ENCODE measurements at places on chromosomes 4 and X.

DNA sequence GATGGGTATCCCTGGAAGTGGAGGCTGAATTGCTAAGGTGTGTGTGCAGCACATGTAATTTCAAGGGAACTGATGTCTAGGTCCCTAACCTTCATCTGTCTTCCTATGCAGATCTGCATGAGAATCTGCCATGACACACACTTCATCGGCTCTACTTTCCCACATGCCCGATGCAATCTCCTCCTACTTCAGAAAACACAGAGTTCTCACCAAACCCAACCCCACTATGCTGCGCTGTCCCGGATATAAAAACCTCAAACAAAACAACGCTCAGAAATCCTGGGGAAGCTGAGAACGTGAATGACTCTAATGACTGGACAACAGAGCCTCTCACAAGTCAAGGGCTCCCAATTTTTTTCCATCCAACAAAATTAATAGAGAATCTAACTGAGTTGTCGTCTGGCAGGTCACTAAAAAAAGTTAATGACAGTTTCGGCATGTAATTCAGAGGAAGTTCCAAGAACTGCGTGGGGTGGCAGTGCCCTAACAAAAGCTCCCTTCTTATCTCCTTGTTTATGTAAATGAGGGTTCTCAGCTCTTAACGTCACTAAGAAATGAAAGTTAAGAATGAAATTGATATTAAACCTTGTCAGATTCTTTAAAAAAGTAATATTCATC, 39.0 kb downstream of the STX18 start:
- H3K4me1 ChIP-seq, result peaks cover 4% of the 10 kb centered on the region
- peak overlapping the region; percentile 21 for H3K4me3 ChIP-seq
- H3K36me3 ChIP-seq, result no peaks in the 10 kb centered on the region
- H3K27me3 ChIP-seq, result no peaks in the 10 kb centered on the region
- no peak for DNase-seq
- H3K27ac ChIP-seq, result no peak overlapping the region

- no peak overlapping the region for H3K4me3 ChIP-seq
- H3K36me3 ChIP-seq, result no peaks in the 10 kb centered on the region
- H3K27ac ChIP-seq, result no peak overlapping the region
- H3K4me1 ChIP-seq, result no peaks in the 10 kb centered on the region
- DNase-seq, result no peak
- no peaks in the 10 kb centered on the region for H3K27me3 ChIP-seq
Measured at GRCh38 chr4:61805979-61806378, 605.9 kb downstream of the ADGRL3 start.

DNA sequence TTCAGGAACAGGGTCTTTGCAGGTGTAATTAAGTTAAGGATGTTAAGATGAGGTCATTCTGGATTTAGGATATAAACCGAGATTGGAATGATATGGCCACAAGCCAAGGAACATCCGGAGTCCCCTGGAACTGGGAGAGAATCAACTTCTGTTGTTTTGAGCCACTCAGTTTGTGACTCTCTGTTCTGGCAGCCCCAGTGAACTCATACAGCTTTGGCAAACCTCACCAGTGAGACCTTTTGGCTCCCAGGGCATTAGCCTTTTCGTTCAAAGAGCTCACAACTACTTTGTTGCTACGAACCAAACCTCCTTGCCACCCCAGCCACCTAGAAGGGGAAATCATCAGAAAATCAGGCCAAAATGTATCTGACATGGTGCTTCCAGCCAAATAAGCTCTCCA, 80.4 kb downstream of the MTMR1 start:
- H3K4me3 ChIP-seq, result no peak overlapping the region
- no peaks in the 10 kb centered on the region for H3K4me1 ChIP-seq
- no peaks in the 10 kb centered on the region for H3K36me3 ChIP-seq
- H3K27me3 ChIP-seq, result no peaks in the 10 kb centered on the region
- DNase-seq, result no peak
- H3K27ac ChIP-seq, result no peak overlapping the region

- H3K27me3 ChIP-seq, result no peaks in the 10 kb centered on the region
- no peak overlapping the region for H3K4me3 ChIP-seq
- H3K36me3 ChIP-seq, result no peaks in the 10 kb centered on the region
- H3K4me1 ChIP-seq, result no peaks in the 10 kb centered on the region
- no peak overlapping the region for H3K27ac ChIP-seq
Measured at GRCh38 chrX:132692526-132692925, 203.7 kb upstream of the MBNL3 start.

DNA sequence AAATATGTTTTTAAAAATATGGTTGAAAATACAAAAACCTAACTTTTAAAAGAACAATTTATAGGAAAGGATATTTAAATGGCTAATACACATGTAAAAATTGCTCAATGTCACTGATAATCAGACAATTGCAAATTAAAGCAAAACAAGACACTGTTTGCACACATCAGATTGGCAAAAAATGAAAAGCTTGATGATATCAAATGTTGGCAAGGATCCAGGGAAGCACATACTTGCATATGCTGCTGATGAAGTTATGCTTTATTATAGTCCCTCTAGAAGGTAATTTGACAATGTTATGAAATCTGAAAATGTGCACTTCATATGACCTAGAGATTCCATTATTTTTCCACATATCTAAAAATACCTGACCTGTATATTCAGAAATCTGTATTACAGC, 45.7 kb upstream of the EPGN start:
- H3K27me3 ChIP-seq, result no peaks in the 10 kb centered on the region
- no peaks in the 10 kb centered on the region for H3K36me3 ChIP-seq
- H3K4me3 ChIP-seq, result no peak overlapping the region
- no peak for DNase-seq

- no peaks in the 10 kb centered on the region for H3K36me3 ChIP-seq
- H3K4me3 ChIP-seq, result no peak overlapping the region
- no peak for DNase-seq
- no peaks in the 10 kb centered on the region for H3K27me3 ChIP-seq
- H3K4me1 ChIP-seq, result no peaks in the 10 kb centered on the region
Measured at GRCh38 chr4:16669036-16669435, 229.4 kb downstream of the LDB2 start.

- no peak overlapping the region for H3K27ac ChIP-seq
- DNase-seq, result no peak
- no peaks in the 10 kb centered on the region for H3K27me3 ChIP-seq
- H3K36me3 ChIP-seq, result peaks cover 14% of the 10 kb centered on the region
- no peak overlapping the region for H3K4me3 ChIP-seq
Measured at GRCh38 chrX:2495595-2495994, 5.2 kb downstream of the DHRSX start.

DNA sequence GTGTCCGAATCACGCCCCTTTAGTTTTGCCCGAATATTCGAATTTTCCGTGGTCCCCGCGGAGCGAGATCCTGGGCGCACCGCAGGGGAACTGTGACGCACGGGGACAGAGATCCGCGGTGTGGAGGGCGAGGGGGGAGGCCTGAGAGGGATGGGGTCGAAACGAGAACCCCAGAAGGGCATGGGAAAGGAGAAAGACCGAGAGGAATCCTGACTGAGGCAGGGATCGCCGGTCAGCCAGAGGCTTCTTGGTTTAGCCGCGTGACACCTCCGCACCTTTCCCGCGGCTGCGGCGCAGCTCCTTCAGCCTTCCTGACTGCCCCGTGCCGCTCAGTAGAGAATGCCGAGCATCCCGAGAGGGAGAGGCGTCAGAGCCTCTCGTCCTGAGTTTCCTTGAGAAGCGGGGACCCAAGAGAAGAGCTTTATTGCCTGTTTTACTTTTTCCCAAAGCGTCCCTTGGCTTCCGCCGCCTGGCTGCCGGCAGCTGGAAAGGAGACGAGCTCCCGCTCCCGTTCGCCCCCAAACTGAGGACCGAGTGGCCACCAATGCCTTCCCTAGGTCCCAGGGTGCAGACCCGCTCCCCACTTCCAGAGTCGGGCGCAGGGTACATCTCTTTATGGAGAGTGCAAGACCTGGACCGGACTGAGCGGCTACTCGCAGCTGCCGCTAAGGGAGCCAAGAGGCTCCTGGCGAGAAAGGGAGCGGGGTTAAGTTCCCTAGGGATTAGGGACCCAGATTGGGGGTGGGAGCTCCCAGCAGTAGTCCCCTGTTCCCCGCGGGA, 911 bp upstream of the GPR50 start:
- no peaks in the 10 kb centered on the region for H3K4me1 ChIP-seq
- peaks cover 66% of the 10 kb centered on the region for H3K27me3 ChIP-seq
- no peak overlapping the region for H3K27ac ChIP-seq
- no peak for DNase-seq

DNA sequence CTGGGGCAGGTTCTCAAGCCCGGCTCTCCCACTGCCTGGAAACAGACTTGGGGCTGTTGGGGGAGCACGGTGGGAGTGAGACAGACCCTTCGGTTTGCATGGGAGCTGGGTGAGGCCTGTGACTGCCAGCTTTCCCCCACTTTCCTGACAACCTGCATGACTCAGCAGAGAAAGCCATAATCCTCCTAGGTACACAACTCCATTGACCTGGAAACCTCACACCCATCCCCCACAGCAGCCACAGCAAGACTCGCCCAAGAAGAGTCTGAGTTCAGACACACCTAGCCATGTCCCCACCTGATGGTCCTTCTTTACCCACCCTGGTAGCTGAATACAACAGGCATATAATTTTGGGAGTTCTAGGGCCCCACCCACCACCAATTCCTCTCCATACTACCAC, 57.6 kb upstream of the UBQLN2 start:
- no peaks in the 10 kb centered on the region for H3K27me3 ChIP-seq
- no peak overlapping the region for H3K27ac ChIP-seq
- H3K36me3 ChIP-seq, result no peaks in the 10 kb centered on the region
- H3K4me3 ChIP-seq, result no peak overlapping the region
- no peaks in the 10 kb centered on the region for H3K4me1 ChIP-seq

- H3K4me1 ChIP-seq, result no peaks in the 10 kb centered on the region
- DNase-seq, result no peak
- H3K27me3 ChIP-seq, result no peaks in the 10 kb centered on the region
- peak overlapping the region; percentile 42 for H3K27ac ChIP-seq
- peaks cover 3% of the 10 kb centered on the region for H3K36me3 ChIP-seq
- no peak overlapping the region for H3K4me3 ChIP-seq
Measured at GRCh38 chr4:36218121-36218520, 26.2 kb downstream of the ARAP2 start.

- no peak overlapping the region for H3K27ac ChIP-seq
- no peaks in the 10 kb centered on the region for H3K36me3 ChIP-seq
- H3K4me3 ChIP-seq, result no peak overlapping the region
- H3K27me3 ChIP-seq, result no peaks in the 10 kb centered on the region
- DNase-seq, result no peak
- H3K4me1 ChIP-seq, result no peaks in the 10 kb centered on the region
Measured at GRCh38 chrX:115413246-115413878, 123.8 kb downstream of the LUZP4 start.

DNA sequence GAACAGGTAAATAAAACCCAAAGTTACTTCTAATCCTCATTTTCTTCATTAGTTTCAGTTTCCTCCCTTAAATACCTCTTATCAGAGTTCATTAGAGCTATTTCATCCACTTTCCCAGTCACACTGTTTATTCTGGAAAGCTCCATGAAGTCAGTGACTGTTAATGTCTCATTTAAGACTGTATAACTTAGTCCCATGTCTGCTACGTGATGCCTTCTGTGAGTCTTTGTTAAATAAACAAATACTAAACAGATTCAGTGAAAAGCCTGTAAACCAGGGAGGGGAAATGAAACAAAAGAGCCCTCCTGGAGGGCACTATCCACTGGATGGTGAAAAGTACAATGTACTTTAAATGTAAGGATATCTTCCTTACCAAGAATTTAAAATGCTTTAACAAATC, 24.7 kb downstream of the ACE2 start:
- H3K27ac ChIP-seq, result no peak overlapping the region
- H3K4me3 ChIP-seq, result no peak overlapping the region
- H3K36me3 ChIP-seq, result no peaks in the 10 kb centered on the region
- no peaks in the 10 kb centered on the region for H3K4me1 ChIP-seq
- no peak for DNase-seq

DNA sequence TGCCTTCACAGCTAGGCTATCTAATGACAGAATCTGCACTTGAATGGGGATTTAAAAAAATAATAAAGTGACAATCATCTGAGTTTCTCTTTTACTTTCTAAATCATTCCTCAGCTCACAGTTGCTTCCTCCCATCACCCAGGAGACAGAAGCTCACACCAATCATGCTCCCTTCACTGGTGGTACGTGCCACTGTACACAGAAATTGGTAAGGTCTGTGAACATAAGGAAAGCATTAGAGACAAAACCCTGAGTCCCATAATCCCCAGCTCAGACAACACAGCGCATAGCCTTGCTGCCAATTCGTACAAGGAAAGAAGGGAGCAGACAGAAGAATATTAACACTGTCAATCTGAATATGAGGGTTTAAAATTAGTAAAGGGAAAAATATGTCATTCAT, 133.1 kb downstream of the IDS start:
- no peaks in the 10 kb centered on the region for H3K36me3 ChIP-seq
- H3K27me3 ChIP-seq, result no peaks in the 10 kb centered on the region
- DNase-seq, result no peak
- H3K27ac ChIP-seq, result no peak overlapping the region

DNA sequence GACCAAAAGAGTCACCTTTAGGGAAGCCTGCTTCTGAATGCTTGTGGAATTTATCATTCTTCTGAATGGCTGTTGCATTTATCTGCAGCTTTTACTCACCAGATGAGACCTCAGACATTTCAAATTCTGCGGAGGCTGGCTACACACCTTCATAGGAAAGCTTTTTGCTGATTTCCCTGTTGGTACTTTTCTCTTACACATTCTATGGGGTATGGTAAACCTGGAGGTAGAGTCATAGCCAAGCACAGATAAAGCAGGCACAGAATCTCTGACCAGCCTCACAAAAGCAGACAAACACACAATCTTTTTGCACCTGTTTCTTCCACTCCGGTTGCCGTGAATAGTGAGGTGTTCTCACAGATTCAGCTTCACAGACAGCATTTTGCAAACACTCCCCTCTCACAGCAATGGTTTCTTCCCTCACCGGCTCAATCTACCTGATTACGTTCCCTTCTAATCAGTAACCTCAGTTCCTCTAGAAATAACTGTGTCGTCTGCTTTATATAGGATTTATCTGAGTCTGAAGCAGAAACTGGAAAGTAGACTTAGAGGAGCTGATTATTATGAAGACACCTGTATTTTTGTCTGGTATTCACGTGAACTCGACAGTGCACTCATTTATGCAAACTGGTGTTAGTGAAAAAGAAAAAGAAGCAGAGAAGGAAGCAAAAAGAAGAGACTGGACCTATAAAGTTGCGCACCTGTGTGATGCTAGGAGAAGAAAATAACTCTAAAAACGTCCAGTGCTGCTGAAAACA, 83.1 kb downstream of the DMD start:
- no peaks in the 10 kb centered on the region for H3K4me1 ChIP-seq
- no peaks in the 10 kb centered on the region for H3K27me3 ChIP-seq
- no peak overlapping the region for H3K27ac ChIP-seq
- no peaks in the 10 kb centered on the region for H3K36me3 ChIP-seq
- no peak overlapping the region for H3K4me3 ChIP-seq
- no peak for DNase-seq

- no peak for DNase-seq
- H3K4me3 ChIP-seq, result no peak overlapping the region
- H3K4me1 ChIP-seq, result no peaks in the 10 kb centered on the region
- H3K27me3 ChIP-seq, result no peaks in the 10 kb centered on the region
Measured at GRCh38 chr4:64727960-64728359, 318.7 kb upstream of the TECRL start.

- no peak for DNase-seq
- no peaks in the 10 kb centered on the region for H3K4me1 ChIP-seq
- H3K27me3 ChIP-seq, result no peaks in the 10 kb centered on the region
- H3K27ac ChIP-seq, result no peak overlapping the region
- no peak overlapping the region for H3K4me3 ChIP-seq
- H3K36me3 ChIP-seq, result no peaks in the 10 kb centered on the region
Measured at GRCh38 chrX:68488657-68489056, 10.2 kb upstream of the YIPF6 start.

- no peaks in the 10 kb centered on the region for H3K27me3 ChIP-seq
- H3K36me3 ChIP-seq, result peaks cover 6% of the 10 kb centered on the region
- no peak overlapping the region for H3K27ac ChIP-seq
- H3K4me1 ChIP-seq, result no peaks in the 10 kb centered on the region
Measured at GRCh38 chr4:174252412-174252811, 31.1 kb downstream of the FBXO8 start.
